Mammary microvascular endothelial cell (primary cell): ENCODE measurements at places on chromosomes 12 and 14. TPM values are rescaled to one million over a fixed set of nuclear protein-coding genes. Genes with fewer than 3 reads are reported as not detected.

Gene OR4K5
- total RNA-seq, result not detected in 2 replicates

Gene CMA1
- total RNA-seq, result not detected in 2 replicates

Gene GPR137C
- 0.87 and 1.0 TPM in 2 replicates for total RNA-seq

Gene PLEKHD1
- total RNA-seq, result not detected in 2 replicates

Gene OR6C2
- total RNA-seq, result not detected in 2 replicates

Gene FAM181A
- not detected in 2 replicates for total RNA-seq

Gene NEK9
- 16.7 and 20.7 TPM in 2 replicates for total RNA-seq

Gene SERPINA5
- total RNA-seq, result 0.15 TPM in 1 of 2 replicates, not detected in the other

Gene TNS2
- 34.9 and 41.3 TPM in 2 replicates for total RNA-seq

Gene RD3L
- not detected in 2 replicates for total RNA-seq

Gene GSKIP
- total RNA-seq, result 27.0 and 27.4 TPM in 2 replicates

Gene ACSS3
- not detected in 2 replicates for total RNA-seq

Gene KCNA5
- not detected in 2 replicates for total RNA-seq

Gene B3GNT4
- not detected in 2 replicates for total RNA-seq

Gene REP15
- total RNA-seq, result 2.1 and 4.7 TPM in 2 replicates

Gene LYZ
- not detected in 2 replicates for total RNA-seq

Gene MYF6
- total RNA-seq, result not detected in 2 replicates

Gene PHETA1
- 9.5 and 11.4 TPM in 2 replicates for total RNA-seq

Gene PARP11
- 3.1 and 5.4 TPM in 2 replicates for total RNA-seq

Gene RPAP3
- total RNA-seq, result 14.9 and 18.0 TPM in 2 replicates

Gene PZP
- total RNA-seq, result 0.05 and 0.20 TPM in 2 replicates

Gene TAS2R31
- 0.15 TPM in 1 of 2 replicates, not detected in the other for total RNA-seq

Gene ARHGEF25
- total RNA-seq, result 0.07 and 0.15 TPM in 2 replicates

Gene EMC9
- 15.7 and 22.2 TPM in 2 replicates for total RNA-seq

Gene SAMD15
- 0.53 and 0.64 TPM in 2 replicates for total RNA-seq

Gene SP1
- 27.6 and 28.9 TPM in 2 replicates for total RNA-seq

Gene EPS8
- total RNA-seq, result 6.3 and 7.9 TPM in 2 replicates

Gene FUT8
- total RNA-seq, result 15.6 and 17.6 TPM in 2 replicates

Gene CD9
- 797 and 853 TPM in 2 replicates for total RNA-seq

Gene MYO1H
- total RNA-seq, result not detected in 2 replicates

Gene ITPR2
- total RNA-seq, result 12.8 and 14.6 TPM in 2 replicates

Gene USP44
- 0.44 and 0.60 TPM in 2 replicates for total RNA-seq

Gene POTEM
- total RNA-seq, result not detected in 2 replicates

Gene TPPP2
- total RNA-seq, result not detected in 2 replicates

Gene EAPP
- total RNA-seq, result 18.4 and 27.4 TPM in 2 replicates

Gene PTCSC3
- total RNA-seq, result not detected in 2 replicates
